ENCODE measurements at places on chromosomes 3 and 15.

DNA sequence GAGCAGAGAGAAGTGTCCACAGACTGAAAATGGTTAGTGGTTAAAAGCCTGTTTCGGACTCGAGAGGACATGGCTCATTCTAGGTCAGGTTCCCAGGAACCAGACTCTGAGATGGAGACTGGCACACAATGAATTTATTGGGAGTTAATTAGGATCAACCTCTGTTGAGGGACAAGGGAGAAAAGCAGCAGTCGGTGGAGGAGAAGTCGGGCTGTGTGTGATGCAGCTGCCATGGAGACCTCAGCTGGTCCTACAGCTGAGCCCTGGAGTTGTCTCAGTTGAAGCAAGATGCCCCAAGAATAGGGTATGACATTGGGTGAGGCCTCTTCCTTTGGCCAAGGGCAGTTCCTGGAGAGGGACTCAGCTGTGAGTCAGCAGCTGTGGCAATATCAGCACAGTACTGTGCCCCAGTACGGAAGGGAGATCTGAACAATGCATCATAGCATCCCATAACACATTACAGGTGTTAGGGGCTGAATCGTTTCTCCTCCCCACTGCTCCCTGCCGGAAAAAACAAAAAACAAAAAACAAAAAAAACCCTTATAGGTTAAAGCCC is 105.4 kb downstream of the ABHD5 start:
- DNase-seq, result no peak

- DNase-seq, result no peak
Measured at GRCh38 chr3:147554332-147554731, 145.2 kb downstream of the ZIC1 start.

DNA sequence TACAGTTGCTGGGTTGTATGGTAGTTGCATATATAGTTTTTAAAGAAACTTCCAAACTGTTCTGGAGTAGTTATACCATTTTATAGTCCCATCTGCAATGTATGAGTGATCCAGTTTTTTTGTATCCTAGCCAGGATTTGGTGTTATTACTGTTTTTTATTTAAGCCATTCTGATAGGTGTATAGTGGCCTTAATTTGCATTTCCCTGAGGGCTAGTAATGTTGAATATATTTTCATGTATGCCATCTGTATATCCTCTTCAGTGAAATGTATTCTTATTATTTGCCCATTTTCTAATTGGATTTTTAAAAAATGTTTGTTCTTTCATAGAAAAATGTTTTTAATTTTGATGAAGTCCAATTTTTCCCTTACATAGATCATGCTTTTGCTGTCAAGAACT is 29.2 kb downstream of the PXK start:
- no peak for DNase-seq

- no peak for DNase-seq
Measured at GRCh38 chr15:55915221-55915620, 78.2 kb downstream of the NEDD4 start.

- no peak for DNase-seq
Measured at GRCh38 chr3:46651084-46651483, 38.8 kb downstream of the FAM240A start.

GRCh38 chr3:195194559-195195206 is 76.3 kb downstream of the XXYLT1 start:
- no peak for DNase-seq

- DNase-seq, result no peak
Measured at GRCh38 chr3:23244324-23245041, 41.4 kb downstream of the UBE2E2 start.

- DNase-seq, result no peak
Measured at GRCh38 chr3:70880421-70880820, 568.0 kb upstream of the MDFIC2 start.

- DNase-seq, result no peak
Measured at GRCh38 chr3:188196232-188196990, 42.5 kb downstream of the LPP start.

- DNase-seq, result no peak
Measured at GRCh38 chr3:171458071-171458863, 1.9 kb downstream of the TNIK start.

- DNase-seq, result no peak
Measured at GRCh38 chr3:143769616-143770015, 78.7 kb downstream of the SLC9A9 start.

DNA sequence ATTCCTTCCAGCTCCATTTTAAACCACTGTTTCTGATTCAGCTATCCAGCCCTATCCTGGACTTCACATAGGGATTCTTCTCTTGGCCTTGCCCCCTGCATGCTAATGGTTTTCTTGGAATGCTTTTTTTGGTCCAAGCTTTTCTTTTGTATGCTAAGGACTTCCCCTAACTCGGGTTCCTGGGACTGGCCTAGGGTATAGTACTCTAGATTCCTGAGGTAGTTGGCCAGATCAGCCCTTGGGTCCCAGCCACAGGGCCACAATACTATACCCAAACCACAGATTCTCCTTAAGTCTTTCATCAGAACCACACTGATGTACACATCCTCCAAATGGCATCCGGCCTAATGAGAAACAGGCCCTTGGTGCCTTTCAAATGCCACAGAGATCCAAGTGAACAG is 2.8 kb downstream of the FYCO1 start:
- no peak for DNase-seq

DNA sequence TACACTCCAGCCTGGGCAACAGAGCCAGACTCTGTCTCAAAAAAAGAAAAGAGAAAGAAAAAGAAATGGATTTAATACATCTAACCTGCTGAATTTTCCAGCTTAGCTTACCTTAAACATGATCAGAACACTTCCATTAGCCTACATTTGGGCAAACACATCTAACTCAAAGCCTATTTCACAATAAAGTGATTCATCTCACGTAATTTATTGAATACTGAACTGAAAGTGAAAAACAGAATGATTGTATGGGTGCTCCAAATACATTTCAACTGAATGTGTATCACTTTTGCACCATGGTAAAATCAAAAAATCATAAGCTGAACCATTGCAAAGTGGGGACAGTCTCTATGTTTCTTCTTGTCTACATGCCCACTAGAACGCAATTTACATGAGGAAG is 9.0 kb downstream of the PIK3R4 start:
- no peak for DNase-seq

GRCh38 chr3:46614431-46614830 is 2.1 kb downstream of the FAM240A start:
- DNase-seq, result no peak

- no peak for DNase-seq
Measured at GRCh38 chr15:27993996-27994780, 104.9 kb downstream of the OCA2 start.

DNA sequence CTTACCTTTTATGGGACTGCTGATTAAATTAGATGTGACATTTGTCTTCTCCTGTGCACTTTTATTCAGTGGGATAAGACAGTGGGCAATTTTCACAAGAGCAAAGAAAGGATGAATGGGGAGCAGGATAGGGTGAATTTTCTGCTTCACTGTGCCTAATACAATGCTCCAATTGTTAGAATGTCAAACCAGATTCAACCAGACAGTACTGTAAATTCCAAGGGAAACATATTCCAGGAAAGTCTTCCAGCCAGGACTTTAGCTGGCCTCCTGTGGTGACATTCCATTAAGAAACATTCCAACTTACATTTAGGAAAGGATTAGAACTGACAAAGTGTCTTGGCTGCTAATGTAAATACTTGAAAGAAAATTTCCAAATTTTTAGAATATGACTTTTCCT is 100.1 kb upstream of the PROK2 start:
- DNase-seq, result no peak

- DNase-seq, result no peak
Measured at GRCh38 chr3:82581350-82581749, 819.9 kb upstream of the GBE1 start.

GRCh38 chr3:52322466-52322865 is 6.3 kb downstream of the DNAH1 start:
- no peak for DNase-seq

- DNase-seq, result no peak
Measured at GRCh38 chr3:178022599-178022998, 513.6 kb upstream of the KCNMB2 start.

GRCh38 chr3:36677331-36678007 is 86.9 kb downstream of the DCLK3 start:
- DNase-seq, result no peak

GRCh38 chr3:77682162-77682561 is 642.3 kb downstream of the ROBO2 start:
- no peak for DNase-seq

DNA sequence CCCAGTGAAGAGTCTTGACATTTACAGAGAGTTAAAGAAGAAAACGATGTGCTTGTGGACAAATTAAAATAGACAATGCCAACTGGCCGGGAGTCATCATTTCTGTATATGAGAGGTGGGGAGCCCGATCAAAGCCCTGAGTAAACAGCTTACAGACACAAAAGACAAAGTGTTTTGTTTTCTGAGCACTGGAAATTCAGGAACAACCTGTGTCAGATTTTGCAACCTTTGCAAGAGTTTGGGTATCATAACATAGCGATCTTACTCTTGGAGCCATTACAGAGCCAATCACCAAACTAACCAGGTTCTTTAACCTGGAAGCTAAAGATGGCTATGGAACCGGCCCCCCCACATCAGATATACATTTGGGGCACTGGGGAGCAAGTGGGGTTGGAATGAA is 101.9 kb upstream of the LRIG1 start:
- DNase-seq, result no peak

- DNase-seq, result no peak
Measured at GRCh38 chr3:4583416-4583815, 90.3 kb downstream of the ITPR1 start.

DNA sequence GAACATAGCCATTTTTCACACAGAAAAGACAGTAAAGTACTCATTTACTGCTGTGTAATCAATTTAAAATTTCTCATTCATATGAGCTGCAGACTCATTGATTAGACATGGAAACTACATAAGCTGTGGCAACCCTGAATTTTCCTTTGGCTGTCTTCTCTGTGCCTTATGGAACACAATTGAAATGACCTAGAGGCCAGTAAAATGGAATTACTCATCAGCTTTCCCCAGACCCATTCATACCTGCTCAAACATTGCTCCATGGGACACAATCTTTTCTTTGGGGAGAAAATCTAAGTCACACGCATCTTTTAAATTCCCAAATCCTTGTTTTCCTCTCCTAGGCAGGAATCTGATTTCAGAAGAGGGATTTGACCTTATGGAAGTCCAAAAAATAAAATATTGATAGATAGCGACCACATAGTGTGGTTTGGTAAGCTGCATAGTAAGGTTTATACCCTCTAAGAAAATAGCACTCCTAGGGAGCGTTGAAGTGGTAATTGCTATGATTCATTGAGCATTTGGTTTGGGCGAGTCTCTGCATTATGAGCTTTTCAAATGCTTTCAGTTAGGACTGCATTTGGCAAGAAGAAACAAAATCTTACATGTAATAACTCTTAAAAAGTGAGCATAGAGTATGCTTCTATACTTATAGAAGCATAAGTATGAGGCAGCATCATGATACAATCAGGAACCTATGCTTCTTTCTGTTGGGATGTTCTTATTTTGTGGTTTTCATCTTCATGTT is 243.4 kb upstream of the GADL1 start:
- DNase-seq, result no peak

DNA sequence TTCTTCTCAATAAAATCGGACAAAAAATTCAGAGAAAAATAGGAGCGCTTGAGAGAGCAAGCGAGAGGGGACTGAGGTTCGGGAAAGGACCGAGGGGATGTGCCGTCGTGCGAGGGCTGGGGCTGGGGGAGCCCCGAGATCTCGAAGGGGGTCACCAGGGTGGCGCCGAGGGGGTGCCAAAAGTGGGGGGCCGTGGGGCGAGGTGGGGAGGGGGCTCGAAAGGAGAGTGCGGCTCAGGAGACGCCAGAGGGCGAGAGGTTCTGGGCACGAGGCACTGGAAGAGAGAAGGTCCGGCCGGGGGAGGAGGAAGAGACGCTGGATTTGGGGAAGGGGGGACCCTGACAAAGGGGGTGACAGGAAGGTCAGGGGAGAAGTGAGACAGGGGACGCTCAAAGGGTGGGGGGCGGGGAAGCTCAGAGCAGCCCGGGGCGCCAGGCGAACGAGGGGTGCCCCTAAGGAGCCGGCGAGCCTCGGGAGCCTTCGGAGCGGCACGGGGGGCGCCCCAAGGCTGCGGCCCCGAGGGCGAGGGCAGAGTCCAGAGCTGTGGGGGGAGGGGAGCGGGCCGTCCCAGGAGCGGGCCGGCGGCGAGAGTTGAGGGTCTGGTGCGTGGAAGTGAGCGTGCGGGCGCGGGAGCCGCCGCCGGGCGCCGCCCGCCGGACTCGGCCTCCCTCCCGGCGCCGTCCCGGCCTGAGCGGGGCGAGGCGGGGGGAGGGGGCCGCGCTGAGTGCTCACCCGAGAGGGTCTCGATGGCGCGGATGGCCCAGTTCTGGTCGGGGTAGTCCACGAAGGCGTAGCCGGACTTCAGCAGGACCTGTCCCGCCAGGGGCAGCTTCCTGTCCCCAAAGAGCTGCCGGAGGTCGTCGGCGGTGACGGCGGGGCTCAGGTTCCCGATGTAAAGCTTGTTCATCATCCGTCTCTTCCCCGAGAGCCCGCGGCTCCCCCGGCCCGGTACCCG is 514 bp downstream of the IGF2BP2 start:
- DNase-seq, result no peak

GRCh38 chr3:42052132-42052483 is 39.0 kb upstream of the TRAK1 start:
- no peak for DNase-seq

DNA sequence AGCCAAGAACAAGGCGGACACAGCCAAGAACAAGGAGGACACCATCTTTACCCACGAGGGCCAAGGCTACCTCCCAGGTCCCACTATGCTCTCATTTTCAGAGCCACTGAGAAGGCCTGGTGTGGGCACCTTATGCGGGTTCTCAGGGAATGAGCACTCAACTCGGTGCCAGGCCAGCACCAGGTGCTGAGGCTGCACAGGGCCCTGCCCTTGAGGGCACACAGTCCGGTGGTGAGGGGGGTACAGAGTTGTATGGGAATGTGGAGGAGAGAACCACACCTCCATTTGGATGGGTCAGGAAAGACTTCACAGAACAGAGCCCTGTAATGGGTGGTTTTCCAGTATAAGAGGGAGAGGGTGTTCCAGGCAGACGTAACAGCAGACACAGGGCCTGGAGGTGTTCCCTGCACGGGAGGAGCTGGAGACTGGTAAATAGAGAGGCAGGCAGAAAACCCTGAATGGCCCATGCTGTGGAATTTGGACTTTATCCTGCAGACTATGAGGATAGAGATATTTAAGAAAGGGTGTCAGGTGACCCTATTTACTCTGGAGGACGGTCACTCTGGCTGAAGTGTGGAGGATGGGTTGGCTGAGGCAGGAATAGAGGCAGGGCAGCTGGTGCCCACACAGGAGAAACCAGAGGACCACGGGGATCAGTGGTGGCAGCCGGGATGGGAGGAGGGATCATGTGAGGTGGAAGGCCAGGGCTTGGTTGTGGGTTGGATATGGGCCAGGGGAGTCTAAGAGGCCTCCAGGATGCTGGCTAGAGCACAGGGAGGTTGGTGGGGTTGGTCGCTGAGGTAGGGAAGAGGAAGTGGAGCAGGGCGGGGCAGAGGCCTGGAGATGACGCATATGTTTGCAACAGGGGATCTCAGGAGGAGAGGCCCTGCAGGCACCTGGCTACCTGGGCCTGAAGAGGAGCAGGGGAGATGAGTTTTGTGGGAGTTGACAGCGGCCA is 34.6 kb downstream of the CRABP1 start:
- peak; percentile 24 for DNase-seq

DNA sequence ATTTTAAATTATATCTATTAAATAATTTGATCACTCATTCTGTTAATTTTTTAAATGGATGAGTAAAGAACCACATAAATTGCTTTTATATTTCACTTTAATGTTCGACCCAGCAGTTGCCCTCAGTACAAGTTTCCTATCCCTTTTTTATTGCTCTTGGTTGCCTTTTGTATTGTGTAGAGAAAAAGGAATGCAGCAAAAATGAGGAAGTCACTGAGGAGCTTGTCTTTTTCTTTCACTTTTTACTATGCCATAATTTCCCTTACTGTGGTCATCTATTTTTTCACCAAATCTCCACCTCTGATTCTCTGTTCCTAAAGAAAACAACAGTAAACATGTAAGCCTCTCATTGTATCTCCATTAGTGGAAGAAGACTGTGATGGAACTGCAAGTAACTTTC is 122.7 kb downstream of the B3GALNT1 start:
- peak; percentile 75 for DNase-seq

All from AML-193 (cell line).